Osteoblast (primary cell): ENCODE measurements at places on chromosomes 16 and 17. TPM values are rescaled to one million over a fixed set of nuclear protein-coding genes. Genes with fewer than 3 reads are reported as not detected.

The ATP2A1 gene
- 0.29 and 0.36 TPM in 2 replicates for total RNA-seq

The TOX3 gene
- total RNA-seq: not detected in 2 replicates

The MILR1 gene
- 12.3 and 27.7 TPM in 2 replicates for total RNA-seq

The CDRT4 gene
- total RNA-seq: 2.7 and 3.3 TPM in 2 replicates

The CSH1 gene
- total RNA-seq: not detected in 2 replicates

The TNFRSF13B gene
- total RNA-seq: not detected in 2 replicates

The COL1A1 gene
- 6,718 and 8,987 TPM in 2 replicates for total RNA-seq

The DNAI2 gene
- total RNA-seq: not detected in 2 replicates

The ACE gene
- total RNA-seq: 10.1 and 17.7 TPM in 2 replicates

The OTOP2 gene
- not detected in 2 replicates for total RNA-seq

- DNase-seq: no peak
These were observed 30.6 kb downstream of the FAM20A start for GRCh38 chr17:68570526-68570925.

GRCh38 chr16:57341441-57342303 lies 16.9 kb upstream of the CCL22 start:
- DNase-seq: peak; percentile 87

- no peak for DNase-seq
These were observed 28.9 kb downstream of the FAM20A start for GRCh38 chr17:68572138-68572842.

GRCh38 chr17:46028374-46028773 lies 29.3 kb downstream of the STH start:
- no peak for DNase-seq

DNA sequence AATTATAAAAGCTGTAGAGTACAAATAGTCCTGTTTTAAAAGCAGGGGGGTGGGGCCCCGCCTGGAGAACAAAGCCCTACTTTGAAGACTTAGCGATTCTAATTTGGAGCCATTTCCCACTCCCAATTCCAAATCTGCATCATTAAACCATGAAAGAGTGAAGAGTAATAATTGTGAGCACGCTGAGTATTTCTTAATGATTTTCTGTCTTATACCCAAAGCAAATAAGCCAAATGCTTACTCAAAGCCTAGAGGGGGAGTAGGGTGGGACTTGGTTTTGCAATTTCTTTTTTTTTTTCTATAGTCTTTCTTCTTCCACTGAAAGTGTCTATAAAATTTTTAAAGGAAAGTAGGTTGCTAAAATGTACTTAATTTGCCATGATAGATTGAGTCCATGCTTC lies 470.1 kb downstream of the TOX3 start:
- DNase-seq: no peak

DNA sequence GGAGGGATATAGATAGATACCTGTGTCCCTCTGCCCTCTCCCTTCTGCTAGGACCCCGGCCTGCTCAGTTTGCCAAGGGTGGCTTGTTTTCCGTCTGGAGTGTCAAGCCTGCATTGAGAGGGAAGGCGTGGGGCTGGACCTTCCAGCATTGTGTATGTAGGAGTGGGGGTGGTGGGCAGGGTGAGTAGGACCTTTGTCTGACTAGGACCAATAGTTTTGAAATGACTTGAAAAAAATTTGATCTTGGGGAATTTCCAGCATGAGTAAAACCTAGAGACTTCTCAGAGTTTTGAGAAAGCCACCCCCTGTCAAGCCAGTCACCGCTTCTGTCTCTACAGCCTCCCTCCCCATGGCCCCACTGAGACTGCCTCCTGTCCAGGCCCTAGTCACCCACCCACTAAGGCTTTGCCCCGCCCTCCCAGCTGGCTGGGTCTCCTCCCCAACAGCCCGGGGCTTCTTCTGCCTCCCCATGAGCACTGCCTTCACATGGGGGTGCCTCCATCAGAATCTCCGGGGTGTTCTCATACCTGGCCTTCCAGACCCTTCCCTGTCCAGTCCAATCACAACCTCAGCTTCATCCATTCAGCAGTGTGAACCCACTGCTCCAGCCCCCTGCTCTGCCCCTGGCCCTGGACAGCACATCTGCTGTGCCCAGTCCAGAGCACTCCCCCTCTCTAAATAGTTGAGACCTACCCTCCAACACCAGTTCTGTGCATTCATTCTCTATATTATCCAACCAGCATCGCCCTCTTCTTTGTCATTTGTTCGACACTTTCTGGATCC lies 207.0 kb downstream of the MSI2 start:
- DNase-seq: peak; percentile 89

- DNase-seq: peak; percentile 36
These were observed 33.1 kb upstream of the DDX52 start for GRCh38 chr17:37676115-37676925.

- DNase-seq: peak; percentile 73
These were observed 8.2 kb downstream of the MTSS2 start for GRCh38 chr16:70677499-70678120.

- DNase-seq: no peak
These were observed 12.7 kb downstream of the PHLPP2 start for GRCh38 chr16:71711789-71712188.

- DNase-seq: peak; percentile 34
These were observed 150.9 kb downstream of the C16orf95 start for GRCh38 chr16:87166321-87166720.

GRCh38 chr16:25052530-25052929 lies 37.4 kb upstream of the ARHGAP17 start:
- DNase-seq: no peak

DNA sequence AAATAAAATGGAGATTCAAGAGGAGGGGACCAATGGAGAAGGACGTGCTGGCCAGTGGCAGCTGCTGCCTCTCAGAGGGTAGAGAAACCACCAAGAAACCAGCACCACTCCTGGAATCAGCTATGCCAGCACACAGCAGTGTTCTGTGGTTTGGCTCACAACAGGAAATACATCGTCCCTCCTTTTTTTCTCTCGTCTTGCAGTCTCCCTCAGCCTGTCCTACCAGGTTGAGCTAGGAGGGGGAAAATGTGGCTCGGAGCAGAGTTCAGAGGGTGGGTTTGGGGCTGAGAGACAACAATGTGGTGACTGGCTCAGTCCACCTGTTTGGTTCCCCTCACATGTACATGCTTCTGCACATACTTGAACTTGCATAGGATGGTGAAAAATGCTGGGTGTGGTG lies 19.9 kb upstream of the SLC16A5 start:
- peak; percentile 75 for DNase-seq

- DNase-seq: no peak
These were observed 108.5 kb upstream of the CCL2 start for GRCh38 chr17:34146440-34147043.

GRCh38 chr17:79845601-79845949 lies 6.3 kb upstream of the CBX4 start:
- DNase-seq: no peak

DNA sequence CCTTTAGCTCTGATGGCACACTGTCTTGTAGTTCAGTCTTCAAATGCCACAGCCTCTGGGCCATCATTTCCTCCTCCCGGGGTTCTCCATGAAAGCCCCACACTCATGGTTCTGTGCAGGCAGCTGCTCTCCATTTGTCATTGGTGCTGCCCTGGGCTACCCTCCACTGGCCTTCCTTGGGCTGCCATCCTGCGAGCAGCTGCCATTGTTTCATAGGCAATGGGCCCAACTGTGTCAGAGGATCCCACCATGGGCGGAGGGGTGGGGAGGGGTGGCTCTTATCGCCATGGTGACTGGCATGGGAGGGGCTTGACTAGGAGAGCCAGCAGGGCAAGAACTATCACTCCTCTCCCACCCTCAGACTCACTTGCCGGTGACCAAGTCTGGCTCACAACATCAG lies 38.6 kb upstream of the BRD7 start:
- no peak for DNase-seq

- DNase-seq: peak; percentile 98
These were observed 1.7 kb upstream of the RRAD start for GRCh38 chr16:66926961-66927436.

- peak; percentile 19 for DNase-seq
These were observed 2.3 kb downstream of the MPP3 start for GRCh38 chr17:43830510-43831140.

DNA sequence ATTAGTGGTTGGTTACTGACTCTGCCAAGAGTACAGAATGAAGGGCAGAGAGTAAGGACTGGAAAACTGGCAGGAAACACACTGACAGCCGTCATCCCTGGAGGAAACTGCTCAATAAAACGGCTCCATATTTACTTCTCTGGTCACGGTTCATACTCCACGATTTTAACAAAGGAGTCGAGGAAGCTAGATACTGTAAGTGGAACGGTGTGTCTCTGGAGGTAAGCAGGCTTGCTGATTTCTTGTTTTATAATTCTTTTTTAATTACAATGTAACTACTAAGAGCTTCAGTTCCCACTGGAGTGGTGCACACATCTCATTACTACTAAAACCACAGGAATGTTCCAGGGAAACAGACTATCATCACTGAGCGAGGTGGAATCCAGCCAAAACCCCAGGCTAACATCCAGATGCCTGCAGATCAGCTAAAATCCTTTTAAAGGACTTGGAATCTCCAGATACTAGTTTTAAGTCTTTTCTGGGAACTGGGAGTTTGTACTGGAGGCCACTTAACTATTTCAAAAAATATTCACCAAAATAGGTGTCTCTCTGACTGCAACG lies 17.8 kb downstream of the SERPINF1 start:
- peak; percentile 98 for DNase-seq

GRCh38 chr17:71334048-71334751 lies 786.6 kb upstream of the SOX9 start:
- peak; percentile 31 for DNase-seq

- DNase-seq: no peak
These were observed 60.7 kb upstream of the SREBF1 start for GRCh38 chr17:17897442-17897841.

DNA sequence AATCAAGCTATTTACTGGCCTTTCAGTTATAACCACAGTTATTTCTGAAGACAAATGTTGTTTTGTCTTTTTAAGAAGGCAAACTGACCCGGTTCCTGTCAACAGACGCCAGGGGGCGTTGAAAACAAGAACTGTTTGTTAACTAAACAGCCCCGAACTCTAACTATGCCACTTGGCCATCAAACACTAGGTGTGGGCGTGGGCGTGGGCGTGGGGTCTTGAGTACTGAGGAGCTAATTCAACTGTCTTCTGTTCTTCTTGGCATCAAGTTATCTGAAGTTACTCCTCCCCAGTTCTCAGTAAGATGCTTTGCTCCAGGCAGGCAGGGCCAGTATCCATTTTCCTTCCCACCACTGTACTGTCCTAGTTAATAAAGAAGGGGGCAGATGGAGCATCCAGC lies 63.3 kb upstream of the MTMR4 start:
- no peak for DNase-seq

GRCh38 chr16:73599870-73600269 lies 551.9 kb upstream of the ZFHX3 start:
- no peak for DNase-seq

GRCh38 chr16:77711775-77712174 lies 10.5 kb upstream of the NUDT7 start:
- no peak for DNase-seq

- no peak for DNase-seq
These were observed 84.4 kb upstream of the RPRML start for GRCh38 chr17:47063475-47063874.
